Bronchial epithelial cell (primary cell): ENCODE measurements at places on chromosomes 6 and 20.

DNA sequence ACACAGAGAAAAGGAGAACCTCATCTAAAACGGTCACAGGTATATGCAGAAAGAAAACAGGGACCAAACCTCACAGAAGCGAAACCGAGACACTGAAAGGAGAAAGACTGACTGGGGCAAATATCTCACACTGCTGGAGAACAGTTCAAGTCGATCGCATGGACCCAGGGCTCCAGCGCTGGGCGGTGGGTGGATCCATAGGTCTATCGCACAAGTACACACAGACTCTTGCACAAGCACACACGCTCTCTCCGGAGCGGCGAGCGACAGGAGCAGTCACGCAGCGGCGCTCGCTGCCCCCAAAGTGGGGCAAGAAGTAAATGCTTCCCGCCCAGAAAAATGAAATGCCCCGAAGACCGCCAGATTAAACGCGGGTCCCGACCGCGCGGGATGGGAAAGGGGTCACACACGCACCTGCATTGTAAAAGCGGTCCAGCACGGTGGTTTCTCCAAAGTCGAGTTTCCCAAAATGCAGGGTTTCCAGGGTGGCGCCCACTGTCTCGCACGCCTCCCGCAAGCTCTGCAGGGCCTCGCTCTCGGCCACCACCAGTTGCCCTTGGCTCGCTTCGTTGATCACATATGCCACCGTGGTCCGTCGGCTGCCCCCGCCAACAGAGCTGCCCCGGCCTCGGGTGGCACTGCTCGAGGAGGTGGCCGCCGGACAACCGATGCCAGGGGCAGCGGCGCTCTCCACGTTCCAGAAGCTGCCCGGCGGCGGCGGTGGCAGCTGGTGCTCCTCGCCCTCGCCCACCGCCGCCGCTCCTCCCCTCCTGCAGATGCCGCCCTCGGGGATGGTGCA lies 782 bp downstream of the MAP3K5 start:
- DNase-seq, result peak; percentile 44

DNA sequence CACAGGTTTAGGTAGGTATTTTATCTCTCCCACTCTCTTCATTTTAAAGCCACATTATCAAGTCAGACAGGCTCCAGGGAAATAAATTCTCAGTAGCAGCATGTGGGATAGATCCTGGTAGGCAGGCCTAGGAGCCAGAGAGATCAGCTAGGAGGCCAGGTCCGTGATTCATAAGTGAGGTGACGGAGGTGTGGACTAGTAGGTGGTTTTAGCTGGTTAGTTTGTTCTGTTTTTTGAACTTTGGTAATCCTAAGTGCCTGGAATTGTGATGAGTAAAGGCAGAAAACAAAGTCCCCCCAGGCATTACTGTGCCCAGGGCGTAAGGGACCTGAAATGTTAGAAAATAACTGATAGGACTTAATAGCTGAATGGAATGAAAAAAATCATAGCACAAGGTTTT lies 53.6 kb upstream of the E2F3 start:
- no peak for DNase-seq

- no peak for DNase-seq
These were observed 3.2 kb upstream of the BPIFA1 start for GRCh38 chr20:33232486-33233072.

- DNase-seq, result no peak
These were observed 15.9 kb downstream of the PRDM1 start for GRCh38 chr6:106102034-106102433.

- peak; percentile 45 for DNase-seq
These were observed 224.4 kb downstream of the UST start for GRCh38 chr6:148971031-148971927.

GRCh38 chr20:62058941-62059340 lies 6.7 kb downstream of the TAF4 start:
- no peak for DNase-seq

GRCh38 chr6:148455674-148456558 lies 113.3 kb downstream of the SASH1 start:
- no peak for DNase-seq

- no peak for DNase-seq
These were observed 47.3 kb downstream of the ATP9A start for GRCh38 chr20:51720854-51721253.

GRCh38 chr6:35480176-35480575 lies 12.0 kb downstream of the RPL10A start:
- DNase-seq, result no peak

DNA sequence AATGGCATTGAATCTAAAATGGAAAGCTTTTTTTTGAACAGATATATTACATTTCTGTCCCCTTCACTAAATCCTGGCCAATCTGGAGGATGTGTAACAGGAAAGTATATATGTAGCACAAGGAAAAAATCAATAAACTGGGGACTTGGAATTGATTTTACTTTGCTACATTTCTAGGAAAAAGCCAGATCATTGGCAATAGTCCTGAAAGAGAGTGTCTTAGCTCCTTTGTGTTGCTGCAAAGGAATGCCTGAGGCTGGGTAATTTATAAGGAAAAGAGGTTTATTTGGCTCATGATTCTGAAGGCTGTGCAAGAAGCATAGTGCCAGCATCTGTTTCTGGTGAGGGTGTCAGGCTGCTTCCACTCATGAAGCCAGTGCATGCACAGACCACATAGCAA lies 574.9 kb downstream of the HTR1B start:
- no peak for DNase-seq

GRCh38 chr6:36818756-36819155 lies 20.5 kb downstream of the CPNE5 start:
- DNase-seq, result no peak

GRCh38 chr20:59825563-59825920 lies 107.9 kb downstream of the SYCP2 start:
- DNase-seq, result no peak
